ENCODE measurements at places on chromosomes 12 and 14.

GRCh38 chr12:103524238-103524875, 28.6 kb upstream of the C12orf42 start:
- DNase-seq = no peak

GRCh38 chr12:105858981-105859710, 279.6 kb downstream of the NUAK1 start:
- no peak for DNase-seq

DNA sequence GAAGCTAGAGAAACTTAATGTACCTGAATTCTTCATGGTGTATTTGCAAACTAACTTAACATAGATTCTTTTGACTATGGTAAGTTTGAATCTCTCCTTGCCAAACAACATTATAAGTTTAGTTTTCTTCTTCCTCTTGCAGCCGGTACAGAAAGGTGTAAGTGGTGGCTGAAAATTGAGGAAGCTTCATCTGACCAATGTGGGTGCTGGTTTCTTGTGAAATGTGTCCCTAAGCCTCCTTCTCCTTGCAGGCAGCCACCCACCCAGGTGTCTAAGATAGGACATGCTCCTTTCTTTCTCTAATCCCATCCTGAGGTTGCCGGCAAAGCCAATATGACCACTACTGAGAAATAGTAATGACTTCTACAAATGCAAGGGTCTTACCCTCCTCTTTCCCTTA, 20.6 kb downstream of the GSG1 start:
- no peak for DNase-seq

- no peak for DNase-seq
Observed at GRCh38 chr14:104817930-104818713, 17.2 kb downstream of the ZBTB42 start.

- DNase-seq = no peak
Observed at GRCh38 chr12:107553211-107553765, 132.3 kb upstream of the PWP1 start.

DNA sequence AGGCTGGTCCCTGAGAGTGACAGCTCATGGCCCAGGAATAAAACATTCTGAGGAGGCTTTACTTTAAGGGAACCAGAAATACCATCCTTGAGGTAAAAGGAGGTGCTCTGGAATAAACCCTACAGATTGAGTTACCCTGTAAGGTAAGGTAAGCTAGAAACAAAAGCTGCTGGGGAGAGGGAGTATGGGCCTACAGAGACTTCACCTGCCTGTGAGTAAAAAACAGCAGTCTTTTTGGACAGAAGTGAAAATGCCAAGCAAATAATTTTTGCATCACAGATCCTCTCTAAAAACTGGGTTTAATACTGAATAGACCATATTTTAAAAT, 41.2 kb downstream of the CORO1C start:
- DNase-seq = no peak

DNA sequence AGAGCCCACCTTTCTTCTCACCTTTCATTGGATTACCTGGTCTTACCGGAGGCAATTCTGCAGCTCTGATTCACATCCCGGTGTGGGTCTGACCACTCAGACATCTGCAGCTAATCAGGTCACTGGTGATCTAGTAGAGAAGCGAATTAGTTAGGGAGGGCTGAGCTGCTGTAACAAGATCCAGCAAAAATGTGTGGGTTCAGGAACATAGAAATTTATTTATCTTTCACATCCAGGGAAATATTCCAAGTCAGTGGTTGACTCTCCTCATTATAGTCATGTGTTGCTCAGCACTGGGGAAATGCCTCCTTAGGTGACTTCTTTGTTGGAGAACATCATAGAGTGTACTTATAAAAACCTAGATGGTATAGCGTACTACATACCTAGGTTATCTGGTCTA, 218.7 kb upstream of the PELI2 start:
- no peak for DNase-seq
